MCF 10A (cell line): ENCODE measurements at places on chromosomes 11 and 22. TPM values are rescaled to one million over a fixed set of nuclear protein-coding genes. Genes with fewer than 3 reads are reported as not detected.

Gene PGR
- total RNA-seq = not detected in 2 replicates

Gene UPK3A
- total RNA-seq = not detected in 2 replicates

Gene GNG3
- total RNA-seq = not detected in 2 replicates

Gene UBQLNL
- not detected in 2 replicates for total RNA-seq

Gene ANO1
- total RNA-seq = not detected in 2 replicates

- no peak overlapping the region for H3K4me3 ChIP-seq
- H3K4me1 ChIP-seq = peaks cover 13% of the 10 kb centered on the region
- no peak overlapping the region for H3K27ac ChIP-seq
- no peaks in the 10 kb centered on the region for H3K36me3 ChIP-seq
- H3K27me3 ChIP-seq = no peaks in the 10 kb centered on the region
- peak; percentile 59 for DNase-seq
Observed at GRCh38 chr11:106608677-106609076, 409.6 kb downstream of the GUCY1A2 start.

DNA sequence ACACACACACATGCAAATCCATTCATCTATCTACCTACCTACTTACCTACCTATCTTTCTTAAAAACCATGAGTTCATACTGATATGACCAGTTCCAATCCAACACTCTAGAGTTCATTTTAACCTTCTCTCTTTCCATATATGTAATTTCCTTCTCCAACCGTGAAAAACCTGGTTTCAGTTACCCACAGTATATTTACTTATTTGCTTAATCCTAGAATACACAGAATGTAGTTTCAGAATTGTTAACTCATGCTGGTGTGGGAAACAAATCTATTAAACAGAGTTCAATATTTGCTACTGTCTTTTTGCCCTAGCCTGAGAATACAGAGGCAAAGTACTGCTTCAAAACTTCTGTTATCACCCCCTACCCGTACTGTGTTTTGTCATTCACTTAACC lies 101.3 kb downstream of the RRM1 start:
- no peak overlapping the region for H3K27ac ChIP-seq
- H3K27me3 ChIP-seq = peaks cover 25% of the 10 kb centered on the region
- H3K4me1 ChIP-seq = no peaks in the 10 kb centered on the region
- no peak for DNase-seq
- H3K36me3 ChIP-seq = no peaks in the 10 kb centered on the region

- H3K4me1 ChIP-seq = peaks cover 15% of the 10 kb centered on the region
- no peaks in the 10 kb centered on the region for H3K27me3 ChIP-seq
- no peak for DNase-seq
- no peak overlapping the region for H3K27ac ChIP-seq
- H3K36me3 ChIP-seq = peaks cover 21% of the 10 kb centered on the region
- H3K4me3 ChIP-seq = no peak overlapping the region
Observed at GRCh38 chr22:45319324-45319685, 9.6 kb downstream of the FAM118A start.

DNA sequence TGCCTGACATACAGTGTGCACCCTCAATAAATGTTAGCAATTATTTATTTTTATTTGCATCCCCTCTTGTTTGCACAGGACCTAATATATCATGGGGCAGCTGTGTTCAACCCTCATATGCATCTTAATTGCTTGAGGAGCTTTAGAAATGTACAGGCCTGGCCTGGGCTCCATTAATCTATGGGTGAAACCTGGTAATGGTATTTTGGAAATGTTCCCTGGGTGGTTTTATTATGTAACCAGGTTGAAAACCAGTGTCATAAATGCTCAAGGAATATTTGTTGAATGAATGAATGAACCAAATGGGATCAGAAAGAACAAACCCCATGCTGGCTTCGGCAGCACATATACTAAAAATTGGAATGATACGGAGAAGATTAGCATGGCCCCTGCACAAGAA lies 84.0 kb upstream of the PICALM start:
- H3K27me3 ChIP-seq = no peaks in the 10 kb centered on the region
- DNase-seq = no peak
- H3K4me3 ChIP-seq = no peak overlapping the region

DNA sequence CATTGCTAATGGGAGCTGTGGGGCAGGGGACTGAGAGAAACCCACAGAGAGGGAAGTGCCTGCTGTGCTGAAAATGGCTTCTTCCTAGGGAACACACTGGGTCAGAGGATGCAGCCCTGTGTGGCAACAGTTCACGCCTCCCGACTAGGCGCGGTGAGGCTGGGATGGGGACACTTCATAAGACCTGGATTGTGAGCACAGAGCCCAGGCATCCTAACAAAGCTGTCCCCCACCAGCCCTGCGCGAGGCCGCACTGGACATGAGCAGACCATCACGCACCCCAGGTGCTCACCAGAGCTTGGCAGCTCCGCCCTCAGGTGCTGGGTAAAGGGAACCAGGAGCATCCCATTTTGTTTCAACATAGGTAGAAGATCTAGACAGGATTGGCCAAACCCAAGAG lies 1.8 kb upstream of the KRTAP5-4 start:
- no peak overlapping the region for H3K27ac ChIP-seq
- no peak overlapping the region for H3K4me3 ChIP-seq
- H3K4me1 ChIP-seq = no peaks in the 10 kb centered on the region
- no peaks in the 10 kb centered on the region for H3K36me3 ChIP-seq
- H3K27me3 ChIP-seq = peaks cover 68% of the 10 kb centered on the region

- no peaks in the 10 kb centered on the region for H3K27me3 ChIP-seq
- H3K4me3 ChIP-seq = no peak overlapping the region
- no peak for DNase-seq
- H3K36me3 ChIP-seq = peaks cover 8% of the 10 kb centered on the region
- H3K27ac ChIP-seq = no peak overlapping the region
Observed at GRCh38 chr11:64801158-64801464, 1.9 kb downstream of the MAP4K2 start.

- peaks cover 22% of the 10 kb centered on the region for H3K4me1 ChIP-seq
- no peak overlapping the region for H3K4me3 ChIP-seq
- no peaks in the 10 kb centered on the region for H3K36me3 ChIP-seq
- H3K27ac ChIP-seq = no peak overlapping the region
Observed at GRCh38 chr11:129723146-129723760, 92.4 kb upstream of the TMEM45B start.
